ENCODE measurements at places on chromosomes 7 and 10.
A peak's percentile ranks its signal among the peaks of the same experiment; 100 is the strongest.

DNA sequence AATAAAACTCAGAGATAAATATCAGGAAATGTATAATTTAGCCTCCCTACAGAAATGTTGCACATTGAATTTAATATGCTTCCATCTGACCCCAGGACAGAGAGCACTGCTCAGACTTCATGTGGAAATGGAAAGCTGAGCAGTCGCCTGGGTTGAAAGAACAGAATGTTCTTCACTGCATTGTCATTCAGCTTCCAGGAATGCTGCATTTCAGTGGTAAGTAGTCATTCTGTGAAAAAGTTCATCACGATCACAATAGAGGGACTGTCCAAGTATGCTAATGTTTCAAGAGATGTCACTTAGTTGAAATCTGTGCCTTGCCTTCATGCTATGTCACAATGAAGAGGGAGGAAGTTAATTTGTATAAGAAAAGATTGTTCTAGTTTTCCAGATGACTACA, 147.3 kb downstream of the NRCAM start:
- no peak for DNase-seq

DNA sequence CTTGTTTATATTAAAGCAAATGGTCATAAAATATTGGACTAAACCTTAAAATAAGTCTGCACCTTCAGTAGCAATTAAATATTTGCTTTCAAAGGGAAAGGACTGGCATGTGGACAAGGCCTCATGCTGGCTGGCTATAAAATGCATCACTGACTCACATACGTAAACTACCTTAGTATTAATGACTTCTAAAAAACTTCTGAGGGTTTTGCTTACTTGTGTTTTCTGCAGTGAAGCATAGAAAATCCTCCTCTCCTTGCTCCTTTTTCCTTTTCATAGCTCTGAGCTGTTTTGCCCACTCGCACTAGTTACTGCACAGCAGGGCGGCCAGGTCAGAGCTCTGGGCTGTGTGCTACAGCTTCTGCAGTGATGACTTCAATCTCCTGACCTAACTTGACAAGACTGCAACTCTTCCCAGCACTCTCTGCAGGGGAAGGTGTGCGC, 82.3 kb downstream of the CUL2 start:
- no peak for DNase-seq

DNA sequence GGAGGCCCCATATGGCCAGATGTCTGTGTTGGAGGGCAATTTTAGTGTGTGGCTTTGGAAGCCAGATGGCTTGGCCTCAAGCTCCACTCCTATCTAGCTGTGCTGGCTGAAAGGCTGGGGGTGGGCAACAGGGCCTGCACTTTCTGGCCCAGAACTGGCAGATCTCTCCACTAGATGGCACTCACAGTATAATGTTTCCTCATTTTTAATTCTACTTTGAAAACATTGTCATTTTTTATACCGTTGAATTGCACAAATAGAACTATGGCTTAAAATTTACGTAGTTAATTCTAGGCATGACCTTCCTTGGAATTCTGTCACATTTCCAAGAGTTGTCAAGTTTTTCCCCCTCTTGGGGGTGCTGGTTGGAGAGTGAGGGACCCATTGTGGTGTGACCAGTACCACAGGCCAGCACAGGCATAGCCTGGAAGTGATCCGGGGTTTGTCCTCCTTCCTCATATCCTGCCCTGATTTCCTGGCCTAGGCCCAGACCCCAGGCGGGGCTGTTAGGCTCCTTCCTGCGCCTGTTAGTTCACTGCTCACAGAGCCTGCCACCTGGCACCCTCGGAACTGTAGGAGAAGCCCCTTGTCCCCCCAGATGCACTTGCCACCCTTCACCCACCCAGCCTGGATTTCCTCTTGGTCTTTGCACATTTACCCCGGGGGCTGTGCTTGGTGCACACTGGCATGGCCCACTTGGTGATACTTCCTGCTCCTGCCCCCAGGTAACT, 52.8 kb downstream of the ARHGAP22 start:
- no peak for DNase-seq

- no peak for DNase-seq
Measured at GRCh38 chr10:97733256-97733655, 3.7 kb upstream of the ZFYVE27 start.

- DNase-seq, result no peak
Measured at GRCh38 chr10:101668566-101668965, 26.4 kb downstream of the FBXW4 start.

DNA sequence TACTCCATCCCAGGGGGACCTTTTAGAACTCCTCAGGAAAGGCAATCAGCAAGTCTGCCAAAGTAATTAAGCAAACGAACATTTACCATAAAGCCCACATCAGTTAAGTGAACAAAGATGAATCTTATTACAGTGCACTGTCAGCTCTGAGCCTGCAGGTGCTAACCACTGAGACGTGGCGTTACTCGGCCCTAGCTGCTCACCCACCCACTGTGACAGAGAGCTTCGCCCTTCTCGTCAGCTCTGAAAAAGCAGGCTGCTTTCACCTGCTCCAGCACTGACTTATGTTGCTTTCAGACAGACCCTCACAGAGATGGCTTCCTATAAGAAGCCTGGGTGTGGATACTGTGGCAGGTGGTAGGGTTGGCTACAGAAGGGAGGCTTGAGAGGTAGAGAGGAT, 57.7 kb upstream of the KCNIP2 start:
- DNase-seq, result no peak

- DNase-seq, result no peak
Measured at GRCh38 chr10:97888641-97889262, 39.1 kb downstream of the GOLGA7B start.

DNA sequence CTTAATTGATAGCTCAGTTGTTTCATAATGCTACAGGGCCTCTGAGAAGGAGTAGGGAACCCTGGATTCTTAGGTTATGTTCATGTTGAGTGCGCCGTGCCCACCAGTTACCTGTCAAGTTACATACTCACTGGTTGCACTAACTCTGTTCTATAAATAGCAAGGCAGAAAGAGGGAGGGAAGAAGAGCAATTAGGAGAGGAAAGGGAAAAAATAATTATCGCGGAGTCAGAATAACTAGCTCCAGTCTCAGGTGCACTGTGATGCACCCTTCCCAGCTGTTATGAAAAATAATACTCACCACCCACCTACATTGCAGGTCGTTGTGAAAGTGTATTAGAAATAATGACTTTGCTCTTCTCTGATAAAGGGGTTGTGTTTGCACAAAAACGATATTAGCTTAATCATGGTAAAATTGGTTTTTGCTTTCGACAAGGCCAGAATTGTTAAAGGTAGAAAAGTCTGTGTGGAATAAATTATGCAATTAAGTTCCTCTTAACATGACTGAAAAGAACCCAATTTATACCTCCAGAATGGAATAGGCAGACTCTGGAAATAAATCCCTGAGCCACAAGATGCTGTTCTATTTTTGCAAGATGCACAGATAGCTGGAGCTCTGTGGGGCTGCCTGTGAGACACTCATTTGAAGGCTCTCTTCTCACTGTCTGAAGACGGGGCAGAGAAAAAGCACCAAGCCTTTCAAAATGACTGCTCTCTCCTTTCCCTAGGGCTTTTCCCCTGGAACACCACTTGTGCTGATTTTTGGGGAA, 137.6 kb upstream of the PITRM1 start:
- no peak for DNase-seq

- DNase-seq, result no peak
Measured at GRCh38 chr7:155338632-155339320, 41.1 kb downstream of the INSIG1 start.

- DNase-seq, result no peak
Measured at GRCh38 chr7:87463982-87464381, 11.5 kb downstream of the ABCB4 start.

DNA sequence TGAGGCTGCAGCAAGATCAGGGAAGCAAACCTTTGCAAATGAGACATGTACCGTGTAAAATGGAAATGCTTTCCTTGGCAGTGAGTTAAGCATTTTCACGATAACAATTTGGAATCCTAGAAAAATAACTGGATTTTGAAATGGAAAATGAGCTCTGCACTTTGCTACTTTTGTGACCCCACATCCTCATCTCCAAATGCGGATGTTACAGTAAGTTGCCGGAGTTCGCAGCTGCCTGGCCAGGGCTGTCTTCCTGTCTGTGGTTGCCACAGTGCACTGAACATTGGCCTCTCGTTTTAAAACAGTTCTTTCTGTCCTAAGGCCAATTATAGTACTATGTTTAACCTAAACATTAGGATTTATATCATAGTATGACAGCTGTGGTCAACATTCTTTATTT, 136.2 kb upstream of the FZD8 start:
- no peak for DNase-seq

GRCh38 chr10:76422769-76423168, 991.3 kb downstream of the LRMDA start:
- no peak for DNase-seq

GRCh38 chr10:29828440-29828894, 193.7 kb upstream of the SVIL start:
- no peak for DNase-seq

DNA sequence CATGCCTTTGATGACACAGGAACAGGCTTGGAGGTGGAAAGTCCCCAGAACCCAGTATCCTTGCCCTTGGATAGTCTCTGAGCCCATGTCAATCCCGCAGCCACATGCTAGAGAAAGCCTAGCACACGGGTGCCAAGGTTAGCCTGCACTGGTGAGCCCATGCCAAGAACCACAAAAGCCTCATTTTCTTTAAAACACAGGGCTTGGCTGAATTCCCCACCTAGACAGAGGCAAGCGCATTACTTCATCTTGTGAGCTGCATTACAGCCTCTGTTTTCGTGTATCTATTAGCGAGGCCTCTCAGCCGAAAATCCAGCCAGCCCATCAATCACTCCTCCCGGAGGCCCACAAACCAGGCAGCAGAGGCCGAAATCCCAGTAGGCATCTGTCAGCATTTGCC, 314.9 kb upstream of the AUTS2 start:
- DNase-seq, result no peak

GRCh38 chr7:128888756-128889095, 21.8 kb downstream of the KCP start:
- no peak for DNase-seq

- no peak for DNase-seq
Measured at GRCh38 chr7:157568106-157568769, 231.4 kb downstream of the DNAJB6 start.

- DNase-seq, result peak; percentile 93
Measured at GRCh38 chr10:91220194-91220953, at the start of gene PCGF5. TSS of gene PCGF5 (plus strand) at chr10:91220663. CDS start at chr10:91222872, 2,209 bp downstream.

GRCh38 chr7:33909318-33909717, 4.0 kb downstream of the BMPER start:
- no peak for DNase-seq

DNA sequence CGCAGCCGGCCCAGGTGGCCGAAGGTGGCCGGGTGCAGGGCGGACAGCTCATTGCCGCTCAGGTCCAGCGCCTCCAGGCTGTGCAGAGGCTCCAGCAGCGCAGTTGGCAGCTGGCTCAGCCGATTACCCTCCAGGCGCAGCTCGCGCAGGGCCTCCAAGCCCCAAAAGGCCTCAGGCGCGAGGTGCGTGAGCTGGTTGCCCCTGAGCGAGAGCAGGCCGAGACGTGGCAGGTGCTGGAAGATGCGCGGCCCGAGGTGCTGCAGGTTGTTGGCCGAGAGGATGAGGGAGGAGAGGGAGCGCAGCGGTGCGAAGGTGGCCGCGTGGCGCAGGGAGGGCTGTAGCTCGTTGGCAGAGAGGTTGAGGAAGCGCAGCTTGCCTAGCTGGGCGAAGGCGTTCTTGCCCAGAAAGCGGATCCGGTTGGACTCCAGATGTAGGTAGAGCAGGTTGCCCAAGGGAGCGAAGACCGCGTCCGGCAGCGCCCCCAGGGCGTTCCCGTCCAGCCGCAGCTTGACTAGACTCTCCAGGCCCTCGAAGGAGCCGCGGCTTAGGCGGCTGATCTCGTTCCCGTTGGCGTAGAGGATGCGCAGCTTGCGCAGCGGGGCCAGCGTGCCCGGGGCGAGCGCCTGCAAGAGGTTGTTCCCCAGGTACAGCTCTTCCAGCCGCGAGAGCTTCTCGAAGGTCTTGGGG, 923 bp downstream of the TRIL start:
- no peak for DNase-seq

DNA sequence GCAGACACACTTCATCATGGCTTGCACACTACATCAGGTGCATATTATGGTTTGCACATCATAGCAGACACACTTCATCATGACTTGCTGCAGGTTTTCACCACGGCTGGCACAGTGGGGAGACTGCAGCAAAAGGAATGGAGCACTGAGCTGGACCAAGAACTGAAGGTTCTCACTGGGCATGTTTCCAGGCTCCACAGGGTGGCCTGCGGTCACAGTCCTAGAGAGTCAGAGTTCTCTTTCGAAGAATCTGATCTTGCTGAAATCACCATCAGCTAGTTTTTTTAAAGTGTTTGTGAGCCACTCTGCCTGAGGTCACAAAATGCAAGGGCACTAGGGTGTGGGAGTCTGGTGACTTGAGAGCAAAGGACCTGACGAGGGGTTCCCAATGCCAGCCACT, 140.4 kb upstream of the NPY start:
- no peak for DNase-seq

DNA sequence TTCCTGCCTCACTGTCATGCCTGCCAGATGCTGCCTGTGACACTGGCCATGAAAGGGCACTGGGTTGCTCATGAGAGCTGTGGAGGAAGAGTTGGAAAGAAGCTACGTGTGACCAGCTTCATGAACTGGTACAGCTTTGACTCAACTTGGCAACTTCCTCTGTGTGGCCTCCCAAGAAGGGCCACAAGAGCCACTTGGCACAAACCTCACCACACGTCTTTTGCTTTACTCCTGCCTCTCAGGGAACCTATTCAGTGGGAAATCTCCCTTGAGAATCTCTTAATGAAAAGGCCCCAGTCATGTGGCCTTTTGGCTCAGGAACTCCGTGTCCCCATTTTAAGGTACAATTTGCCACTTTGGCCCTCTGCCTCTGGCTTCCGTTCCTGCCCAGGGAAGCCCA, 54.5 kb downstream of the FRMD4A start:
- DNase-seq, result no peak

- DNase-seq, result no peak
Measured at GRCh38 chr7:107949443-107949935, 53.5 kb downstream of the LAMB1 start.

GRCh38 chr10:28411648-28412047, 108.8 kb upstream of the MPP7 start:
- peak; percentile 15 for DNase-seq

DNA sequence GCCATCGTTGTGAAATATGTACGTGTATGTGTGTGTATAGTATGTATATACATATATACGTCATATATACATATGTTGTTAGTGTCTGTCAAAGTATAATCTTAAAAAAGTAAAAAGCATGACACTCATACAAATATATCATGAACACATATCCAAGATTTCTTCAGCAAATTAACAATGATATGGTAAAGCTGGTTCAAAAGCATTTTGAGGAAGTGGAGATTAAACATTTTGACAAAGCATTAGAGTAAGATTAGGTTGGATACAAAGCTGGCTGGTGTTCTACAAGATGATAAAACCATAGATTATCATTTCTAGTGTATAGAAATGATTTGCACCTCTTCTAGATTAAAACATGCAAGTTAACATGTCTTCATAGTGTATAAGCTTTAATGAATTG, 771 bp upstream of the NUDCD3 start:
- DNase-seq, result no peak
